ENCODE measurements at places on chromosomes 13 and 19.
A peak's percentile ranks its signal among the peaks of the same experiment; 100 is the strongest.

- DNase-seq = no peak
Observed at GRCh38 chr19:47779524-47780214, 1.2 kb downstream of the SELENOW start.

DNA sequence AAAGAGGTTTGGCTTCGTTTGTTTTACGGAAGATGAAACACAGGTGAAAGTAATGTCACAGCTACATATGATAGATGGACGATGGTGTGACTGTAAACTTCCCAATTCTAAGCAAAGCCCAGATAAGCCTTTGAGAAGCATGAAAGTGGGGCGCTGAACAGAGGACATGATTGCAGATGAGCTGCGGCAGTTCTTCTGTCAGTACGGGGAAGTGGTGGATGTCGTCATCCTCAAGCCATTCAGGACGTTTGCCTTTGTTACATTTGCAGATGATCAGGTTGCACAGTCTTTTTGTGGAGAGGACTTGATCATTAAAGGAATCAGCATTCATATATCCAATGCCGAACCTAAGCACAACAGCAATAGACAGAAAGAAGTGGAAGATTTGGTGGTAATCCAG, 111.5 kb upstream of the DIAPH3 start:
- DNase-seq = no peak

GRCh38 chr13:30862707-30863106, 43.4 kb upstream of the MEDAG start:
- DNase-seq = no peak

DNA sequence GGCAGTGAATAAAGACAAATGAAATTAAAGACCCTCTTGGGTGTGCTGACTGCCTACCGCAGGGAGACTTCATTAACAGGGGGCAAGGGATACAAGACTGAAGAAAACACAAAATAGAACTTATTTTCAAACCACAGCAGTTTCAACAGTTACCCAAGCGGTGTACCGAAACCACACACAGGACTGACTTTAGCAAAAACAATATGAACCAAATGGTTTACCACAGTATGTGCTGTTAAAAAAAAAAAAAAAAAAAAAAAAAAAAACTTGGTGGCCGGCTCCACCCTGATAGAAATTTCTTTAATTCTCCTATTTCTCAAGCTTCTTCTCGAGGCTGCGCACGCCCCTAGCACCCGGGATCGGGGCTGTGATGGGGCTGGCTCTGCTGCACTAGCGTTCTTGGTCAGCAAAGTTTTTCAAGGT, 42.6 kb downstream of the KLF2 start:
- DNase-seq = no peak

- no peak for DNase-seq
Observed at GRCh38 chr13:23202383-23202782, 21.6 kb downstream of the SGCG start.

- no peak for DNase-seq
Observed at GRCh38 chr19:1509602-1510441, 3.0 kb downstream of the ADAMTSL5 start.

DNA sequence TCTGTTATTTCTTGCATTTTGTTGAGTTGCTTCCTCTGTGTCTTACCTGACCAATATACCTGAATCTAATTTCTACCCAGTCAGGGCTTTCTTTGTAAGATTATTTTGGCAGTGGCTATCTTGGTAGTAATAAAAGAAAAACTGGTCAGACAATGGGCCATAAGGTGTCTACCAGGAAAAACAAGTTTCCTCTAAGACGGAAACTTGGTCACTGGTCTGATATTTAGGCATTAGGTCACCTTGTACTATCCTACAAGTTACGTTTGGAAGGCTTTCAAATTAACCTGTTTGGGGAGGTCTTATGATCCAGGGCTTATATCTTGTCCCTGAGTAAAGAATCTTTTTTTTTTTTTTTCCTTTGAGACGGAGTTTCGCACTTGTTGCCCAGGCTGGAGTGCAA, 9.2 kb downstream of the ZNF823 start:
- no peak for DNase-seq

DNA sequence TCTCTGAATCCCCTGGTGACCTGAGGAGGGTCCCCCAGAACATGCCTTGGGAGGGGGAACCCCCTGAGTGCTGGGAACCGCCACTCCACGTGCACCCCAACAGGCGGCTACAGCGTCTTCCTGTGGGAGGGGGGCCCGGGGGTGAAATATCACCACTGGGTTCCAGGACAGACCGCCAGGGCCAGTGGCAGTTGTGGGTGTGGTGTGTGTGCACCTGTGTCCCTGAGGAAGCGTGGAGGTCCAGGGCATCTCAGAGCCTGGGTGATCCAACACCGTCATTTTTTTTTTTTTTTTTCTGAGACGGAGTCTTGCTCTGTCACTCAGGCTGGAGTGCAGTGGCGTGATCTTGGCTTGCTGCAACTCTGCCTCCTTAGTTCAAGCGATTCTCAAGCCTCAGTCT, 4.2 kb downstream of the ADGRE5 start:
- DNase-seq = no peak

DNA sequence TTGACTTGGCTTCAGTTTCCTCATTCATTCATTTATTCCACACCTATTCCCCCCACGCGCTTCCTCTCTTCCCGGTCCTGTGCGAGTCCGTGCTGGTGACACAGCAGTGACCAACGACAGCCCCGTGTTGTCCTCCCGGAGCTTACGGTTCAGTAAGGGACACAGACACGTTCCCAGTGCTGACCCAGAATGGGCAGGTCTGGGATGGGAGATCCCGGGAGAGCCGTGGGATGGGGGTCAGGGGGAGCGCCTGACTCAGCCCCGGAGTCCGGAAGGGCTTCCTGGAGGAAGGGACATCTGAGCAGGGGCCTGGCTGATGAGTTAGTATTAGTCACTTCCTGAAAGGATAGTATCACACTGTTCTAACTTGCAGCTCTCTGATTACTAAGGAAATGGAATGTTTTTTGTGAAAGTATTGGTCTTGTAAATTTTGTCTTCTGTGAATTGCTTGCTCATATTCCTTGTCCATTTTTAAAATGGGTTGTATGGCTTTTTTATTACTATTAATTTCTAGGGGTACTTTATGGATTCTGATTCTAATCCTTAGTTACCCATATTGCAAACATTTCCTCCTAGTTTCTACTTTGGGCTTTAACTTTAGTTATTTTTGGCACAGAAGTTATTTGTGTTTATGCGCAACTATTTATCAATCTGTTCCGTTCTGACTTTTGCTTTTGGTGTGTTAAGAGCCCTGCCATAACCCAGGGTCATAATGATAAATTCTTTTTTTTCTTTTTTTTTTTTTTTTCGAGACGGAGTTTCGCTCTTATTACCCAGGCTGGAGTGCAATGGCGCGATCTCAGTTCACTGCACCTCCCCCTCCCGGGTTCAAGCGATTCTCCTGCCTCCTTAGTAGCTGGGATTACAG, 708 bp upstream of the ERCC1 start:
- DNase-seq = no peak

DNA sequence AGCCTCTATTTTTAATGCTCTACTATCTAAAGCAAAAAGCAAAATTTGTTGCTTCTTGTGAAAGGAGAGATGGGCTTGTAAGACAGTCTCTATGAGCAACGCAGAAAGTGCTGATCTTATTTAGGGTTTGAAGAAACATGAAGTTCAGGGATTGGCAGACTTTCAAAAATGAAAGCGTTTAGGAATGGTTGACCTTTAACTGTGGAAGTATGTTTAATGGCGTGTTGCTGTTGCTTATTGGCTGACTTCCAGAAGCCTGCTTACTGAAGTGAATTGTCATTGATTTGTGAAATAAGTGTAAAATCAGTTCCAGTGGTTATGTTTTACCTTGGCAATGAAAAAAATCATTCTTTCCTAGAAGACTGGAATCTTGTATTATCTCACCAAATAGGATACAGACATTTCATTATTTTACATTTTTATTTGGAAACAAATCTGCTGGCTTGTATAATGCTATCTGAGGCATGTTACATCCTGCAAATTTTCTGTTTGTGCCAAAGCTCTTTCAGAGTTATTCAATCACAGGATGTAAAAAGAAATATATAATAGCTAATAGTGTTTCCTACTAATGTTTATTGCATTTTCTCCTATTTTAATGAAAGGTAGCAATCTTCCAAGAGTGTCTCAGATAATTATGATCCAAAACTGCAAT, 221.3 kb upstream of the SLITRK6 start:
- no peak for DNase-seq

- no peak for DNase-seq
Observed at GRCh38 chr13:102945886-102946285, 100.1 kb downstream of the ERCC5 start.

DNA sequence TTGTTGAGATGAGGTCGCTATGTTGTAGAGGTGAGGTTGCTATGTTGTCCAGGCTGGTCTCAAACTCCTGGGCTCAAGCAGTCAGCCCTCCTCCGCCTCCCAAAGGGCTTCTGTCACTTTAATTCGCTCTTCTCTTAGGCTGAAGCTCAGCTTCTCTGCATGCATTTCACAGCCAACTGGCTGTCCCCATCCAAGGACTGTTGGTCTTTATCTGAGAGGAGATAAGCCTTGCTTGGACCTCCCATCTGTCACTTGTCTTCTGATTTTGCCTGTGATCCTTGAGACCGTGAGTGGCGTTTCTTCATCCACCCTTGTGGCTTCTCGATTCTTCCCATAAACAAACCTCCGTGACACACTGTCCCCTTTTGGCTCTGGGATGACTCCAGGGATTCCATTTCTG, 24.4 kb downstream of the CERS1 start:
- DNase-seq = no peak

GRCh38 chr19:18437491-18438330, at the start of gene ISYNA1:
Gene ISYNA1 (minus strand): TSS chr19:18438133. CDS start chr19:18437979, 154 bp downstream.
- DNase-seq = peak; percentile 54

DNA sequence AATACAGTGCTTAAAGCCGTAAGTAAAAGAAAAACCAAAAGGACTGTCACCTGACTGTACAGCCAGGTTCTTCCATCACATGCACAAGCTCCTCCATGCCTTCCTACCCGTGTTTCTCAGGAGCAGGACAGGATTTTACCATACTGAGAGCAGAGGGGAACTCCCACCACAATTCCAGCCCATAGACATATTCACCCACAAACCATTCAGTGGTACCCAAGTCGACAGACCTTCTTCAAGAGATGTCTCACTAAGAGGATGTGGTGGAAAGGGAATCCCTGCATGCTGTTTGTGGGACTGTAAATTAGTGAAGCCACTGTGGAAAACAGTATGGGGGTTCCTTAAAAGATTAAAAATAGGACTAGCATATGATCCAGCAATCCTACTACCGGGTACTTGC, 66.9 kb upstream of the DOCK9 start:
- DNase-seq = no peak

DNA sequence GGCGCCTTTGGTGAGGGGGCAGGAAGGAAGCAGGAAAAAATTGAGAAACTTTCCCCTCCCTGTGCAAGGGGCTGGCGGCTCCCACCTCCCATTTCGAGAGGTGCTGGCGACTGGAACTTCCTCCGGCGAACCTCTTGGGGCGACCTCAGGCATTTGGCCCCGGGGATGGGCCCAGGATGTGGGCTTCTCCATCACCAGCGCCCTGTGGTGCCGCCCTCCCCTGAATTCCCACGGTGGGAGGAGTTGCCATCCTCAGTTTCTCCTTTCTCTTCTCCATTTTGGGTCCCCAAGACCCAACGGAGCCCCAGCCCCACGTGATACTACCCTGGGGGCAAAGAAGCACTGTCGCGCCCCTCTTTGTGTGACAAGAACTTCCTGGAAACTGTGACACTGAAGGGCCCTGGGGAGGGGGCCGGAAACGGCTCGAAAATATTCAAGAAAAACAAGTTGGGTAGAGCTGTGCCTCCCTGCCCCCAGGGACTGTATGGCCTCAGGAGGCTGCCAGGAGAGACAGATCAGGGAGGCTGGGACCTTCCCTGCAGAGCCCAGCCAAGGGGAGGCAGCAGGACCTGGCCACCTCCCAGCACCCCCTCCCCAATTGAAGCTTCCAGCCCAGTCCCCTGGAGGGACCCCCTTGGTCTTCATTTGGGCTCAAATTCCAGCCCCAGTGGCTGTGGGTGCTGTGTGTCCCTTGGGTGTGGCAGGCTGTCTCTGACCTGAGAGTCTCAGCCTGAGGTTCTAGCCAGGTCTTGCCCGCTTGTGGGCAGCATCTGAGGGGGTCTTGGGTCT, 16.2 kb upstream of the AP1M2 start:
- DNase-seq = peak; percentile 72

GRCh38 chr19:14577885-14578427, 4.9 kb upstream of the CLEC17A start:
- no peak for DNase-seq

- DNase-seq = no peak
Observed at GRCh38 chr19:48194041-48194843, 23.8 kb downstream of the ZSWIM9 start.

DNA sequence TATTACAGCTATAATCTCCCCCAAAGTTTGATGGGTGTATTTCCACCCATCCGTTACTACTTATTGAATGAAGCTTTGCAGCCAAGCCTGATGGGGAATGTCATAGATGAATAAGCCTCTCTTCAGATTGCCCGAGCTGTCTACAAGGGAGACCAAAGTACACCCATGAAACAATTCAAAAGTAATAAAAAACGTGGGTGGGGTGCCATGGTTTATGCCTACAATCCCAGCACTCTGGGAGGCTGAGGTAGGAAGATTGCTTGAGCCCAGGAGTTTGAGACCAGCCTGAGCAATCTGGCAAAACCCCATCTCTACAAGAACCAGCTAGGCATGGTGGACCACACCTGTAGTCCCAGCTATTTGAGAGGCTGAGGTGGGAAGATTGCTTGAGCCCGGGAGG, 419.2 kb downstream of the FGF9 start:
- no peak for DNase-seq

GRCh38 chr13:100796463-100796862, 121.9 kb upstream of the TMTC4 start:
- no peak for DNase-seq

- no peak for DNase-seq
Observed at GRCh38 chr13:63840551-63841421, 2425.1 kb upstream of the PCDH20 start.

GRCh38 chr13:43761616-43762315, 25.0 kb downstream of the ENOX1 start:
- DNase-seq = no peak

DNA sequence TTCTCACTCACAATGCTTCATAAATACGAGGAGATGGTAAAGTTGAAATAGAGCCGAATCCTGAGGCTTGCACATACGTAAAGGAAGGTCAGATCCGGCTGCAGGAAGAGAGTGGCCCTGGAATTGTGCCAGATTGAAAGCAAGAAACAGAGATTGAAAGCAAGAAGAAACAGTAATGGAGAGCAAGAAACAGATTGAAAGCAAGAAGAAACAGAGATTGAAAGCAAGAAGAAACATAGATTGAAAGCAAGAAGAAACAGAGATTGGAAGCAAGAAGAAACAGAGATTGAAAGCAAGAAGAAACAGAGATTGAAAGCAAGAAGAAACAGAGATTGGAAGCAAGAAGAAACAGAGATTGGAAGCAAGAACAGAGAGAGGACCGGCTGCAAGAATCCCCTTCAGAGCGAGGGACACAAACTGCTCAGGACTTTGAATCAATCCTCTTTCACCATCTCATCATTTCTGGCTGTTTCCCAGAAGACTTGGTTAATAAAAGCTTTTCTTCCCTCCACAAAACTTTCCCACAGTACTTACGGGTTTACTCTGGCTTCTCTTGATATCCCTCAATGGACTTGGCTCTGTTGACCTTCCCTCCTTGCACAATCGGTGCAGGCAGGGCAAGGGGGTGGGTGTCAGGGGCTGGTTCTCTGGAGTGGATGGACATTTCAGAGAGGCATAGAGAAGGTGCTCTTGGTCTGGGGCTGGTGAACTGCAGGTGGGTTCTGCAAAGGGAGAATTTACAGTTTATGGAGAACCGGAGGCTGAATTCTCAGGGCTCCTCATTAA, 25.5 kb downstream of the OR7A5 start:
- DNase-seq = no peak

Measured in stimulated activated CD4-positive, alpha-beta T cell treated with anti-CD3 and anti-CD28 coated beads, Interleukin-2, amount 100 ng/mL, for 4 hours (primary cell).